ENCODE measurements at places on chromosomes 4 and X.

DNA sequence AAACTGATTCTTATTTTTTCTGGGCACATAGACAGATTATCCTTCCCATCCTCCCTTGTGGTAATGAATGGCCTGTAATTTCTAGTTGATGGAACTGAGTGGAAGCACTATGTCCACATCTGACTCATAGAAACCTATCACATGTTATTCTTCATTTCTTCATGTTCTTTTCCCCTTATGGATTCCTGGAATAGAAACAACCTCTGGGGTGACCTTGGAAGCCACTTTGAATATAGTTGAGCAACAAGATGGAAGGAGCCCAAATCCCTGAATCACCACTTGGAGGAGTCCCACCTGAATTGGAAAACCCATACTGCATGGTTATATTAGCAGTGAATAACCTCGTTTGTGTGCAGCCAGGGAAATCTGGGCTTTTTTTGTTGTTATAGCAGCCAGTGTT lies 137.8 kb downstream of the MID1IP1 start:
- DNase-seq: no peak

DNA sequence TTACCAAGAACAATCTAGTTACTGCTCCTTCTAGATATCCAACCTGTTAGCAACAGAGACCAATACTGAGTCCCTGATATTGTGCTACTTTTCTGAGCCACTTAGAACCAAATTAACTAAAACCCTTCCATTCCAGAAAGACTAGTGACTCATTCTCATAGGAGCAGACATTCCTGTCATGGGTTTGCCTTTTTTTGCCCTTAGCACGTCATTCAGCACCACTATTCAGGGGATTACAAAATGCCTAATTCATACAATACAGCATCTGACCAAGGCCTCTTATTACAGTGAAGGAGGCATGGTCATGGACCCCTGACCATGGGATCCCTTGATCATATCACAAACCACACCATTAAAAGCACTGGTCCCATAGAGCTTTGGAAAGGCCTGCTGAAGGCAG lies 123.8 kb upstream of the CXCL13 start:
- DNase-seq: no peak

DNA sequence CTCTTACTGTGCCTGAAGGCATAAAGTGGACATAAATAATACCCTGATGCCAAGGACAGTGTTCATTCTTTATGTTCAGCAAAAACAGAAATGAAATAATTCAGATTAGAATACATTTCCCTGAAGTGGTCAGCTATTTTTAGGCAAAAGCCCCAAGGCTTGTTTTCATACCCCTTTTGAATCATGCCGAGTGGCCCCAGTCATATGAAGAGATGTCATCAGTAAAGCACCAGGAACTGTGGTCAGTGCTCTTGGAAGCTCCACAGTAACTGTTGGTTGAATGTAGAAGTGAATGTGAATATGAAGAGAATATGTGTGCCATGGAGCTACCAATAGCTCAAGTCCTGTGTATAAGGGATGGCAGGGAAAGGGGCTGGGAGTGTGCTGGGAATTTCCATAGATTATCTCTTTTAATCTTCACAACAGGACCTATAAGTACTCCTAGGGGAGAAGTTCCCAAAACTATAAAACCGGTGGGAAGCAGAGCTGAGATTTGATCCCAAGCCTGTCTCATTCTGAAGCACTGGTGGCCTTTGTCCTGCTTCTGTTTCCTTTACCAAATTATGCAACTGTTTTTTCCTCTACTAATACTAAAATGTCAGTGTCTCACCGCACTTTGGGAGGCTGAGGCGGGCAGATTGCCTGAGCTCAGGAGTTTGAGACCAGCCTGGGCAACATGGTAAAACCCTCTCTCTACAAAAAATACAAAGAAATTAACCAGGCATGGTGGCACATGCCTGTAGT lies 52.6 kb downstream of the FNIP2 start:
- DNase-seq: no peak

GRCh38 chr4:101295691-101296090 lies 51.6 kb downstream of the PPP3CA start:
- no peak for DNase-seq

GRCh38 chrX:81336455-81337152 lies 134.7 kb downstream of the SH3BGRL start:
- DNase-seq: no peak

DNA sequence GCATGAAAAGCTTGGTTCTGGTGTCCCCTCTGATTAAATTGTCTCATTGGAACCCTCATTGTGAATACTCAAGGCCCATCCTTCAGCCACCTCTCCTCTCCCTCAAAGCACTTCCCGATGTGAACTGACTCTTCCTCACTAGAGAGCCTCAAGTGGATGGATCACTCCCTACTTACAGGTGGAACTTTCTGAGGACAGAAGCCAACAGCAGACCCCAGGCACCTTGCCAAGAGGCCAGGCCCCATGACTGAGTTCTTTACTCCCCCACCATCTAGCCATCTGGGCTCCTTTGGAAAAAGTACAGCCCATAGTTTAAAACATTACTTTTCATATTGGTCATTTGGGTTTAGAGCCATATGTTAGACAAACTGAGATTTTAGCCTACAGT lies 224.1 kb downstream of the SHROOM3 start:
- DNase-seq: no peak

- no peak for DNase-seq
These were observed 32.7 kb downstream of the KLF3 start for GRCh38 chr4:38696697-38697096.

DNA sequence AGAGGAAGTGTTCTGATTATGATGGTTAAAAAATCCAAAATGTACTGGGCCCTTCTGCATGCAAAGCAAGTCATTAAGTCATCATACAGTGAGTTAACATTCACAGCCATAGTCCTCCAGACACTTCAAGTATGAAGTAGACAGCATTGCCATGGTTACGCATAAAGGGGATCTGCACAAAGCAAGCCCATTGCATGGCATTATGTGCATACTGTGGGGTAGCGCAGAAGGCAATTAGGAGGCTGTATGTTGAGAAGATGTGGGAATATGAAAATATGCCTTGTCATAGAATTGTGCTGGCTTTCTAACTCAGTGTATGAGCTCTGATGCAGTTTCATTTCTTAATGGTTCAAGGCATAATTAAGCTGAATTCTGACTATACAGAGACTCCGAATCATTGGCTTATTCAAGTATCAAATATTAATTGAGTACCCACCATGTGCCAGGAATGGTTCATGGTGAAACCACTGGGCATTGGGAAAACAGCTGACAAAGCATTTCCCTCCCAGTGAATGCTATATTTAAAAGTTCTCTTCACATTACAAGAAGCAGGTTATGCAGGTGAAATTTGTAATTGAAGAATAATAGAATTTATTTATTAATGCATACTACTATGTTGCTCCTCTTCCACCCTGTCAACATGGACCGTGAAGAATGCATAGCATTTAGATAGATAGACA lies 588.9 kb downstream of the ZNF674 start:
- no peak for DNase-seq

- DNase-seq: no peak
These were observed 19.5 kb upstream of the CNKSR2 start for GRCh38 chrX:21354725-21355124.

DNA sequence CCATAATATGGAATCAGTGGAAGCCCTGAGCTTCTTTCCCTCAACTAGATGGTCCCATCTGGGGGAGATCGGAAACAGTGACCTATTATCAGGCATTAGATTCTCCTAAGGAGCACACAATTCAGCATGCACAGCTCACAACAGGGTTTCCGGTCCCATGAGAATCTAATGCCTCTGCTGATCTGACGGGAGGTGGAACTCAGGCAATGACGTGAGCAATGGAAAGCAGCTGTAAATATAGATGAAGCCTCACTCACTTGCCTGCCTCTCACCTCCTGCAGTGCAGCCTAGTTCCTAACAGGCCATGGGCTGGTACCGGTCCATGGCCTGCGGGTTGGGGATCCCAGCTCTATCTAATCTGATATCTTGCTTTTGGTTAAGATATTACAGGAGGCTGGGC lies 88.9 kb downstream of the COX7B2 start:
- no peak for DNase-seq

DNA sequence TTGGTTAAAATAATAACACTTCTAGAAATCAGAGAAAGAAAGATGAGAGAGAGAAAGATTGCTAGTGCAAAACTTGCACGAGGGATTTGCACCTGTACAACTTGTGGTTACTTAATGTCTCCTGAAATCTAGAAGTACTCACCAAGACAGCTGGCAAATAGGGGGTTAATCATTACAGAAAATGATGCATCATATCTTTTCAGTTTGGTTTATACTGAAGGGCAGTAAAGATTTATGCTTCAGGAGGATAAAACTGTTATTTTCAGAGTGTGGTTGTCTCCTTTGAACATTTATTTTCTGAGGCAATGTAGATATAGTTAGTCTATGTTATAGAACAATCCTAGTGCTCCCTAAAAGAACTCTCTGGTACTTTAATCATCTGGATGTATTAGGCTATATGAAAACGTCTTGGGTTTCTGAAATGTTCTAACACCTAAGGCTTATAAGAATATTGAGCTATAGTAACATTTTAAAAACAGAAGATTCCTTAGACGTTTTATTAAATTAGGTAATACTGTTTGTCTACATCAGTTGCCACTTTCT lies 13.3 kb downstream of the ATOH1 start:
- DNase-seq: no peak

DNA sequence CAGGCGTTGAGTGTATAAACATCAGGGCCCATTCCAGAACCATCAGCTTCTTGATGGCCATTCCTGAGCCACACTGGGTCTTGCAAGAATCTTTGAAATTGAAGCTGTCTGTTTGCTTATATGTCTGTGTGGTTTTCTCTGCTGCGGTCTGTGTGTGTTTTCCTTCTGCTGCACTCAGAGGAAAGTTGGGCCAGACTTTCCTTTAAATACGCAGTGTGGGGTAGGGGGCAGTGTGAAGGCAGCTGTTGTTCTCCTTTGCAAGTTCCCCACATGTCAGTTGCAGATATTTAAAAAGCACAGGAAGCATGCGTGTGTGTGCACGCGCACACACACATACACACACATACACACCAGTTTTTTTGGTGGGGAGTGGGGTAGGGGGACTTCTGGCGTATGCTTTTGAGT lies 32.1 kb downstream of the CCKAR start:
- no peak for DNase-seq

DNA sequence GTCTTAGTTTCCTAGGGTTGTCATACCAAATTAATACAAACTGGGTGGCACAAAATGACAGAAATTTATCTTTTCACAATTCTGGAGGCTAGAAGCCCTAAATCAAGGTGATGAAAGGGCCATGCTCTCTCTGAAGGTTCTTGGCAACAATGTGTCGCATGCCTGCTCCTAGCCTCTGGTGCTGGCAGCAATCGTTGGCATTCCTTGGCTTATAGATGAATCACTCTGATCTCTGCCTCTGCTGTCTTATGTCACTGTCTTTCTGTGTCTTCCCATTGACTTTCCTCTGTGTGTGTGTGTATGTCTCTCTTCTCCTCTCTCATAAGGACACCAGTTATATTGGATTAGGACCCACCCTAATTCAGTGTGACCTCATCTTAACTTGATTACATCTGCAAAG lies 15.9 kb upstream of the INTU start:
- peak; percentile 2 for DNase-seq

DNA sequence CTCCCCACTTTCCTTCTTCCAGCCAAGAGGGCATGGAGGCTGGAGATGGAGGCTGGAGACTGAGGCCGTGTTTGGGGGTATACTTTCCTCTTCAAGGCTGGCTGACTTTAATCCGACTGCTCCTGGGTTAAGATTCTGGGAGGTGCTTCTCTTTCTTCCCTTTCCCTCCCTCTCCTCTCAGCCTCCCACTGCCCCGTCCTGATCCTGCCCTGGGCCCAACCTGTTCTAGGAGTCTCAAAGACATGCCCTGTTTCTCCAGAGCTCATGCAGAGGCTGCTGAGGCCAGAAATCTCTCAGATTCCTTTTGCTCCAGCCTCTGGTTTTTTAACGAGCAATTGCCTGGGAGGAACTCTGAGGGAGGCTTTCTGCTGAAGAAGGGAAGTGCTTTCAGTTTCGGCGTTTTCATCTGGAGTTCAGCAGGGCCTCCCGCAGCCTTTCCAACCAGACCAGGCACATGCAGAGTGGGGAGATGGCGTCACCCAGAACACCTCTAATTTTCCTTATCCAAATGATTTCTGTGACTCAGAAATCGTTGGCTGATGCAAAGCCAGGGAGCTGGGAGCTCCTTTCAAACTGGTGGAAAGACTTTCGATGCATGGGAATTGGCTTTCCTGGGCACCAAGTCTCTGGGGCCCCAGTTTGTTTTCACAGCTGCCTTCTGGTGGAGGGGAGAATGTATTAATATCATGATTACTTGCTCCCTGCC lies 34.5 kb upstream of the FAM9C start:
- peak; percentile 24 for DNase-seq

DNA sequence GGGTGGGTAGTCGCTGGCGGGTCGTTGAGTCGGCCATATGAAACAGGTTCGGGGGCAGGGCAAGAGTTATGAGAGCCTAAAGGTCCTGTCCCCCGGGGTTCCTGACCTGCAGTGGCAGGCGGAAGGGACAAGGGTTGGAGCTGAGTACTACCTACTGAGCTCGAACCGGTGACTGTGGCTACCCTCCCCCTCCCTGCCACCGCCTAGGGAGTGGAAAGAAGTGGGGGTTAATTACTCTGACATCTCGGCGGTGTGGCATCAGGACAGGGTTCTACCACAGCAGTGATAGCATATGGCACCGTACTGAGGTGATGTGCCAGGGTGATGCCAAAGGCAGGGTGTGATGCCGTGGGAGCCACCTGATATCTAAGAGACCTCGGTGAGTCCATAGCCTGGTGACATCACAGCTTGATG lies 307 bp downstream of the ATG4A start:
- no peak for DNase-seq

DNA sequence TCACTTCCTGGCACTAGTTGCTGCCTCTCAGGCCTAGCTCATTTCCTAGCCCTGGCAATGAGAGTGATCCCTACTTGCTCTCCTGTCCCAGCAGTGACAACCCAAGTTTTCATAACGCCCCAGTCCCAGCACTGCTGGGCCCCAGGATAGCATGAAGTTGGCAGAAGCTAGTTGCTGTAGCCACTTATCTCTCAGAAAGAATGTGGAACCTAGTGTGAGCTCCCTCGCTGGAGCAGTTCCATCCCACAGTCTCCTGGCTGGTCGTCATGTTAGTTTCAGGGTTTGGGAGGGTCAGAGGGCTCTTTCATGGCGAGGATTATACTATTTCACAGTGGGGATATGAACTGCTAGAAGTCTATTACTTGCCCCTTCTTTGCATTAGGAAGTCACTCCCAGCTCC lies 5.1 kb downstream of the PF4 start:
- DNase-seq: no peak

DNA sequence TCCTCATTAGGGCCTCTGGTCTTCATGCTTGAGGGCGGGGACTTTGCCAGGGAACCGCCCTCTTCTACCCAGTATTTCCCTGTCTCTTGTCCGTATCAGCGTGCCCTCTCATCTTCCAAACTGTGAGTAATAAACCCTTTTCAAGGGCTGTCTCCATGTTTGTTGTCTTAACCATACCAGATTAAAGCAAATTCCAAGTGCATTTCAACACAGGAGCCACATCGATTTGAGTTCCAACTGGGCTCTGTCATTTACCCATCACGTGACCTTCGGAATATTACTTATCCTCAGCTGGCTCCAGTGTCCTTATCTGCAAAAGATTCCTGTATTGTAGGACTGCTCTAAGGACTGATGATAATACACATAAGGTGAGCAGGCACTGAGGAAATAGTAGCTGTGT lies 6.4 kb upstream of the PHEX start:
- DNase-seq: no peak
